ENCODE measurements at places on chromosomes 4 and X.

DNA sequence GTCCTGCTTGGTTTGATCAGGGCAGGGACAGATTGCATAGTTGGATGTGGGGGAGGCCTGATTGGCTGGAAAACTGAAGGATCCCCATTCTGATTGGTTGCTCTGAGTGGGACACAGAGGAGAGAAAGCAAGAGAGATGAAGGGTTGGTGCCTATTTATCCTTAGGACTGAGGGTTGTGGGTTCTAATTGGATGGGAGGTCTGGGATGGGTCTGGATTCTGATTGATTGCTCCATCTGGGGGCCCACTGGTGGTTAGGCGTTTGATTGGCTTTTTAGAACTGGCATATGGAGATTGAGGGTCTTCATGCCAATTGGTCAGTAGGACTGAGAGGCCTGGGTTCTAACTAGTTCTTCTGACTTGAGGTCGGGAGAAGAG lies 644 bp upstream of the EBP start:
- no peak for DNase-seq

- no peak for DNase-seq
Observed at GRCh38 chr4:53150631-53151488, 215.0 kb downstream of the SCFD2 start.

- DNase-seq = no peak
Observed at GRCh38 chr4:159169404-159170302, 66.8 kb downstream of the RAPGEF2 start.

GRCh38 chr4:11424000-11424399 lies 4.7 kb downstream of the HS3ST1 start:
- no peak for DNase-seq

DNA sequence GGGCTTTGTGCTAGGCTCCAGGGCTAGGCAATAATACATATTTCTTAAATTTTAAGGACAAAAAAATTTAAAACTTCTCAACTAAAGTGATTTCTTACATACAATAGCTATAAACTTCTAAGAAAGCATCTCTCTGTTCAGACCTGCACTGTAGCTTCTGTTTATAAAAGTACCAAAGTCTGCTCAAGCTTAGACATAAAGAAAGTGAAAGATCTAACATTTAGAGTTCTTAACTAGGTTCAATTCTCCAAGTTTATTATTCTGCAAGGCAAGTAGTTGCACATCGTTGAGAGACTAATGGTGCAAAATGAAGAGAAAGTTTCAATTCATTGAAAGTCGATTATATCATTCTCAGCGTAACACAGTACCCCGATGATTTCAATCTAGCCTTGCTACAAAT lies 857.4 kb upstream of the HTR2C start:
- no peak for DNase-seq

DNA sequence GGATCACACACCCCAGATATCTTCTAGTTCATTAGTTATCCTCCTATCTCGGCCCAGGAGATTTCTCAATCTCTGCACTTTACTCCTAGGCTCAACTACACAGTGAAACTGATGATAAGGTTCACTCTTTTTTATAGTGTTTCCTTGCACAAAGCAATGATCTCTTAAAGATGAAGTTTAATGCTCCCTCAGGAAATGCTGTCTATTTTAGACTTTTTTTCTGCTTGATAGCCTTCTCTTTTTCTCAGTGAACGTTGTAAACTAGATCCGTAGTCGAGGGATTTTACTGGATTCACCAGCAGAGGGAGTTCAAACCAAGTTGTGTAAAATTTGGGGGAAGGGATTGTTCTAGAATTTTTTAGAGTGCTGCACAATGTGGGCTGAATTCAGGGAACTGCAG lies 269.6 kb downstream of the GBA3 start:
- no peak for DNase-seq

- no peak for DNase-seq
Observed at GRCh38 chr4:36332023-36332781, 50.8 kb downstream of the DTHD1 start.

- no peak for DNase-seq
Observed at GRCh38 chr4:165190591-165191347, 16.6 kb upstream of the KLHL2 start.

DNA sequence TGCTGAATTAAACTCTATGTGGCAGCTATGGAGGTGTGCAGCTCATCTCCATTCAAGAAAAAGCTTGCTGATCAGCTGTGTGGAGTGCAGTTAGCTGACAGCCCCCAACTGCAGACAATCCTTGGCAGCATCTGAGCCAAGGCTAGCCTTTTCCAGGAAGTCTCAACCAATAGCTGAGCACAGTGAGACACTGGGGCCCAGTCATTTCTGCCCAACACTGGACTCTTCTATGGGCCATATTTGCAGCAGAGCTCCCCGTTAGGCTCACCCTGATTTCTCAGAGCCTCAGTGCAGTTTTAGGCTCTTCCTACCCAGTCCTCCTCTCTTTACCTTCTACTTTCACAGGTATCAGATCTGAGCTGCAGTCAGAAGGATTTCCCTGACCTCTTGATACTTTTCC lies 12.9 kb downstream of the DDX53 start:
- DNase-seq = no peak

DNA sequence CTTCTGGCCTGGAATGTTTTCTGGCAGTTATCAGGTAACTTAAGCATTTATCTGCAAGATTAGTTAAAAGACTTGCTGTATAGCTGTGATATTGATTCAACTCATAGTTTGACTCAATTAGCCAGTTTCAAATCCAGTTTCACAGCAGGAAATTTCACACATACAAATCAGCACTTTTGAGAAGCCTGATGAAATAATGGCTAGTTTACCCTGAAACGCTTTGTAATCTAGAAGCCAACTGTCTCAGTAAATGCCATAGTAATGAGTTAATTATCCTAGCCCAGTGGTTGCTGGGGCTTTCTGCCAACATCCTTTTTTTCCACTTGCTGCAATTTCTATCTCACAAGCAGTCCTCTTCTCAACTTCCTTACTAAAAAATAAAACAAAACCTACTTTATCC lies 53.1 kb downstream of the ARHGEF38 start:
- DNase-seq = no peak

DNA sequence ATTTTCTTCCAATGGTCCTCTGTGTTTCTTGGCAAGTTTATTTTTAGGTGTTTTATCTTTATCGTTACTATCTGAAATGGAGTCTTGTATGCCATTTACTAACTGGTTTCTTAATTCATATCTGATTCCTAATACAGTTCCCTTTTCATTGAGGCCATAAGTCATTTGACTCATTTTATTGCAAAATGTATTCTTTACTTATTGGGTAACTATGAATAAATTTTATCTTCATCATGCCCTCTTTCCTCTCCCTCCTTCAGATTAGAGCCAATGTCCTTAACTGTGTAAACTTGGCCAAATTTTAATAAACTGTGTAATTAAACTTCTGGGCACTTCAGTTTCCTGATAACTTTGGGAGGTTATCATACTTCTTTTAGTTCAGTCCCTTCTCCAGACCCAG lies 19.3 kb upstream of the MSMO1 start:
- no peak for DNase-seq

GRCh38 chrX:67546496-67547423 lies 2.9 kb downstream of the AR start:
- DNase-seq = no peak

GRCh38 chr4:86091201-86091600 lies 268.7 kb downstream of the MAPK10 start:
- DNase-seq = no peak

DNA sequence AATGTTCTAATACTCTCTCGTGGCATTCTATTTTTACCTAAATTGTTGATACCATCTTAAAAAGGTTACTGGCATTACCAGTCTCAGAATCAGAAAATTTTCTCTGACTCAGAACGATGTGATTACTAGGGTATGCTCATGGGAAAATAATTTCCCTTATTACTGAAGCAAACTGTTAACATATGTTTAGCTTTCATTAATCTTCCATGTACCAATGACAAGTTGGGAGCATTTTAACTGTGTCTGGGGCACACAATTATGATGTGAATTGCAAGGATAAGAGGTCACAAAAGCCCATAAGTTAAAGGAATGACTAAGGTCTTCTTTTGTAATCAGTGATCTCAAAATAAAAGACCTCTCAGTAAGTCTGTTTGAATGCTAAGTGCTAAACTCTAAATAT lies 1254.6 kb downstream of the PCDH18 start:
- DNase-seq = no peak

DNA sequence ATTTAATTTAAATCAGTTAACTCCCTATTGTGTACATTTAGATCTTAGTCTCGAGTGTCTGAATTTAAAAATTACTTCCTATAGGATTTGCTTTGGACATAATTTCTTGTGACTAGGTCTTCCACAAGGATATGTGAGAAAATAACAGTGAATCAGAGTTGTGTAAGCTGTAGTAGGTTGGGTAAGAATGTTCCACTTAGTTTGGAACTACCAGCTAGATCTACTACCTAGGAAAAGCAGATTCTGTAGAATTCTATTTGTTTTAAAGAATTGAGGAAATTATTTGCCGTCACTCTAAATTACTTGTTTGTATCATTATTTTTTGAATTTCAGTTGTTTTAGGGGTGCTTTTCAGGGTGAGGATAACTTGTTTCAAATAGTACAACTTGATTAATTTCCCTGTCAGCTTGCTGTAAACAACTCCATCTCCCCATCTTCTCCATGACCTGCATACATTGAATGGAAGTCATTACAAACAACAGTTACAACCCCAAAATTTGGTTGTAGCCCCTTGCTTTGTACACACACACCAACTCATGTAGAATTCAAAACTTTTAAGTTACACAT lies 1.3 kb downstream of the MTHFD2L start:
- DNase-seq = no peak

GRCh38 chrX:53265771-53266574 lies 15.4 kb downstream of the IQSEC2 start:
- DNase-seq = no peak

GRCh38 chrX:155612312-155613224 lies at the start of gene TMLHE:
TSS of gene TMLHE (minus strand) at chrX:155612952. CDS start at chrX:155545276, 67,676 bp downstream.
- peak; percentile 86 for DNase-seq

DNA sequence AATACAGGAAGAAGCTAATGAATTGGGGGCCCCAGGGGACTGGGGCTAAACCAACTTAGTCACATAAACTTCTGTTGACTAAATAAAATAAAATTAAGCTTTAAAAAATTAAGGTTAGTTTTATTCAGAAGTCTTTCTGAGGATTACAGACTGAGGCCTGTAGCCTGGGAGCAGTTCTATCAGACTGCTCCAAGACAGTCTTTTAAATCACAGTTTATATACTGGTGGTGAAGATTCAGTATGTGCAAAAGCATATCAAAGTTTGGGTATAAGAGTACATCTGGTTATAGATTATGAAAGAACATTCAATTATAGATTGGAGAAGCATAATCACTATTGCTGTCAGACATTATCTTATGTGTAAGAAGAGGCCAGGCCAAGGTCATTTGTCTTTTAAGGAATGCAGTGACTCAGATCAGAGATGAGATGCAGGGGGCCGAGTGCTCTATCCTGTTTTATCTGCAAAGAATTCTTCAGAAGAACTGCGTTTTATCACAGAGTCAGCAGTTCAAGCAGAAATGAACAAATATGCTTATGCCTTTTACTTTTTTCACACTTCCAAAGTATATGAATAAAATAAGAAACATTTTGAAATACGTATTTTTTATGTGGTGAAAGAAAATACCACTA lies 109.4 kb downstream of the PDHA2 start:
- no peak for DNase-seq

DNA sequence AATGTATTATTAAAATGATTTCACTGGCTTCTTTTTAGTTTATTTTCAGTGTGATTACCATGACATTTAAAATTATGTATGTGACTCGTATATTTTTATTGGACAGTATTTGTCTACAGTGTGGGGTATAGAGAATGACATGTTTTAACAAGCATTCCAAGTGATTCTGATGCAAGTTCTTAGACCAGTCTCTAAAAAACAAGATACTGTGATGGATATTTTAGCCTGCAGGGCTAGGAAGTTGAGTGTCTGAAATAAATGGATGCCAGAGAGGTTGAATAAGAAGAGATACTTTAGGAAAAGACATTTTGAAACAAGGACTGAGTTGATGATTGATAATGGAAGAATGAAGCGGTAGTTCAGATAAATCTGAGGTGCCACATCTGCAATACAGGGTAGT lies 3.5 kb upstream of the MAD2L1 start:
- no peak for DNase-seq

DNA sequence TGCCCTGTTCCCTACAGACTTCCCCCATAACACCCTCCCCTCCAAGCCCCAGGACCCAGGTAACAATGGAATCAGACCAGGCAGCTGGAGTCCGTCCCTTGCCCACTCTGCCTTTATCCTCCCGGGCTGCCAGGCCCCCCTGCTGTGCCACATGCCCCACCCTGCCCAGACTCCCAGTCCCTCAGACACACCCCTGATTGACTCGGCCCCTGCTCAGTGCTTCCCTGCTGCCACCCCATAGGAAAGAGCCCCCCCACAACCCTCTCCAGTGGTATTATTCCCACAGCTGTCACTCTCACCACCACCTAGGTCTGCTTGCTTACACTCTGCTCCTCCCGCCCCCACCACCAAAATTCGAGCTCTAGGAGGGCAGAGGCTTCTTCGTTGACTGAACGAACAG lies 4.7 kb upstream of the NAA10 start:
- no peak for DNase-seq

GRCh38 chr4:114396808-114397207 lies 201.8 kb upstream of the UGT8 start:
- no peak for DNase-seq

DNA sequence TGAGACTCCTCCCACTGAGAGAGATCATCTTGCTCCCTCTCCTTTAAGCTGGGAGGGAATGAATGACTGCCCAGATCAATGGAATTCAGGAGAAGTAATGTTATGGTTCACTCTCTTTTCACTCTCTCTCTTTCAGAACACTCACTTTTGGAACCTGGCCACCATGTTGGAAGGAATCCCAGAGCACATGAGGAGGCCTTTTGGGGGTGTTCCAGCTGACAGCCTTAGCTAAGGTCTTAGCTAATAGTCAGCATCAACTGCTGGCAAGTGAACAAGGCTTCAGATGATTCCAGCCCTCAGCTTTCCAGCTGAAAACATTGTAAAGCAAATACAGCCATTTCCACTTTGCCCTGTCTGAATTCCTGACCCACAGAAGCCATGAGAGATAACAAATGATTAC lies 124.0 kb upstream of the CLNK start:
- DNase-seq = no peak

DNA sequence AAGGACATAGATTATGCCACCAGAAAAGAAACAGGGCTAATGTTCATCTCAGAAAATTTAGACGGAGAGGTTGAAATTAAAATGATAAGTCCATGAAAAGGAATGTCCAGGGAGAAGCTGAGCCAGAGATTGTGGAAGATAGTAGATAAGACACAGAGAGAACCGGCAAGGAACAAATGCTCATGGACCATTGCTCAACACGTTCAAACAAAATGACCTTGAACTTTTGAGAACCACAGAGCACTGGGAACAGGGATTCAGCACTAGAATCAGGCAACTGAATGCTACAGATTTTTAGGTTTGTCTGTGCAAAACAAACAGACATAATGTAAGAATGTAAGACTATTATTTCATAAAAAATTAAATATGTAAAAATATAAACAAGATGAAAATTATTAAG lies 206.3 kb downstream of the PDGFC start:
- DNase-seq = no peak

DNA sequence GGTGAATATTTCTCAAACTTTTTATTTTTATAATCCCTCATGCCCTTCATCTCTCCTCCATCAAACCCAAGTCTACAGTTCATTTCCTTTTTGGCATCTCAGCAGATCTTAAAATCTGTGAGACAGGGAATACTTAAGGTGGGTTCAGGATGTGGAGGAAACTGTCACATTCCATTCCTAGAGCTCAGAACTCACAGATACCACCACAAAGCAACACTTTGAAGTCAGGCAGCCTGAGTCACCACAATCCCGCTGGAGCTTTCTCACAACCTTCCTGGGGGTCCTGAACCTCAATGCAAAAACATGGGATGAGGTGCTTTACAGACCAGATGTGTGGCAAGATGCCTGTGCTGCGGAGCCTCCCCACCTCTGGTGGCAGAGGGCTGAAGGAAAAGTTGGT lies 63.2 kb downstream of the HHIP start:
- no peak for DNase-seq
